Activated CD8-positive, alpha-beta memory T cell treated with anti-CD3 and anti-CD28 coated beads, Interleukin-2, amount 10 ng/mL, durations not matched to agents 7 days and 5 days (primary cell): ENCODE measurements at places on chromosomes 2 and 18. TPM values are rescaled to one million over a fixed set of nuclear protein-coding genes. Genes with fewer than 3 reads are reported as not detected.

TBR1 gene
- not detected for total RNA-seq

SCYGR4 gene
- total RNA-seq: not detected

DNA sequence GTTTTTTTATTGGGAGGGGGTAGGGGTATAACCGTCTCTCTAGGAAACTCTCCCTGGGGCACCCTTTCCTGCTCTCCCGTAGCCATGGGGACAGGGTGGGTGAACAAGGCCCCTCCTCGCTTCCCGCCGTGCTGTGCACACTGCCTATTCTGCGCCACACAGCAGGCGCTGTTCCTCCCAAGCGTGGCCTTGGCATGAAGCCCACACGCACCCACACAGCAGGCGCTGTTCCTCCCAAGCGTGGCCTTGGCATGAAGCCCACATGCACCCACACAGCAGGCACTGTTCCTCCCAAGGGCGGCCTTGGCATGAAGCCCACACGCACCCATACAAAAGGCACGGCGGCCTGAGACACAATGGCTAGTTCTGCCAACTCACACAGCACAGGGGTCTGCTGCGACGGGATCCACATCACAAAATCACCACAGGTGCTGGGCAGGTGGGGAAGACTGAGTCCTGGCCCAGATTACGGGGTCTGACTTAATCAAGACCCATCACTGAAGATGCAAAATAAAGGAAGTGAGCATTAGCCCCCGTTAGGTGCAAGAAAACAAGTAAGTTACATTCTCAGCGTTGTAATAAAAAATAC, 46.6 kb upstream of the TPO start:
- no peak overlapping the region for H3K4me3 ChIP-seq
- H3K36me3 ChIP-seq: no peaks in the 10 kb centered on the region
- H3K27me3 ChIP-seq: no peaks in the 10 kb centered on the region
- DNase-seq: no peak
- H3K27ac ChIP-seq: no peak overlapping the region

DNA sequence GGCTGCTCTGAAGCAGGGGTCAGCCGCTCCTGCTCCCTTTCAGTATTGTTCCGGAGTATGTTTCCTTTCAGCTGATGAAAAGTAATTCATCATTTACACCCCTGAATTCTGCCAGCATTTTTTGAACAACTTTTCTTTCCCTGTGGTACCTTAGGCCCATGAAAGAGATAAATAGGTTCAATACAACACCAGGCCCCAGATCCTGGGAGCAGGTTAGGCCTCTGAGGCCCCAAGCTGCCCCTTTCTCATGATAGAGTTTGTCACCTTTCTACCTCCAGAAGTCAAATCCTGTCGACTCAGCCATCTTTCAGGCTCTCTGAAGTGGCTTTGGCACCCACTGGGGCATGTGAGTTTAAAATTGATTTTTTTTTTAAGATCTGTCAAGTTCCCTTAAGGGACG, 1415.1 kb upstream of the ZEB2 start:
- H3K27me3 ChIP-seq: no peaks in the 10 kb centered on the region
- no peaks in the 10 kb centered on the region for H3K4me1 ChIP-seq
- no peak overlapping the region for H3K4me3 ChIP-seq
- H3K27ac ChIP-seq: no peak overlapping the region
- DNase-seq: no peak

UXS1 gene
- total RNA-seq: 115 TPM

DNA sequence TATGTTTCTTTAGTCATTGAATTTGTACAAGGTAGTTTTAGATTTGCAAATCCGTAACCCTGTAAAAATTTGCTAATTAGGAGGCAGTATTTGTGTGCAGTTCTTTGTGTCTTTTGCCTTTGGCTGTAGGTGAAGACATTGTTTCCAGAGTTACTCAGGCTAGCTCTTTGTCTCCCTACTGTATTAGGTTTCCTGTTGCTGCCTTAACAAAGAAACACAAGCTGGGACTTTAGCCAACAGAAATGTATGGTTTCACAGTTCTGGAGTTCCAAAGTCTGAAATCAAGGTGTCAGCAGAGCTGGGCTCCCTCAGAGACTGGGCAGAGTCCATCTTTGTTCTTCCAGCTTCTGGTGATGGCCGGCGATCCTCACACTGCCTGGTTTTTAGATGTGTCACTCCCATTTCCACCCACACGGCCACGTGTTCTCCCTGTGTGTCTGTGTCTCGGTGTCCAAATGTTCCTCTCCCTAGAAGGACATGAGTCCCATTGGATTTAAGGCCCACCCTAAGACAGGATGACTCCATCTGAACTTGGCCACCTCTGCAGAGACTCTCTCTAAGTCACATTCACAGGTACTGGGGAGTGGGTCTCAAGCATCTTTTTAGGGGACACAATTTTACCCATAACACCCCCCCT, 309.7 kb downstream of the GALR1 start:
- H3K4me1 ChIP-seq: no peaks in the 10 kb centered on the region
- H3K27me3 ChIP-seq: peaks cover 2% of the 10 kb centered on the region
- no peak overlapping the region for H3K27ac ChIP-seq
- no peaks in the 10 kb centered on the region for H3K36me3 ChIP-seq
- DNase-seq: no peak

DNA sequence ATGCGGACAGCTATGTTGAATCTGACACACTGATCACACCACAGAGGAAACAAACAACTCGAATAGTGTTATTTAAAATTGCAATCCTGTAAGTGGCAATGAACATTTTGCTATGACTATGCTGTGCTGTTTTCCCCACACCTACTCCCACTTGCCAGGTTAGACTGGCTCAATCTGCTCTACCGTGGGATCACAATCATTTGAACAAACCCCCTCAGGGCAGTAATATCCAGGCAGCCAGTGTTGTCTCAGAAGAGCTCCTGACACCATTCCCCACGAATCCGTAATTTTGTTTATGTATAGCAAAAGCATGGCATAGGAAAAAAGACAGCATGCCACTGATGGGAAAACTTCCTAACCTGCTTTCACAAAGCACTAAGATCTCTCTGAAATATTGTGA, 284.3 kb downstream of the ERBB4 start:
- H3K27ac ChIP-seq: no peak overlapping the region
- H3K4me1 ChIP-seq: no peaks in the 10 kb centered on the region
- no peaks in the 10 kb centered on the region for H3K27me3 ChIP-seq
- no peaks in the 10 kb centered on the region for H3K36me3 ChIP-seq
- no peak overlapping the region for H3K4me3 ChIP-seq
- no peak for DNase-seq

- no peak overlapping the region for H3K4me3 ChIP-seq
- H3K27me3 ChIP-seq: no peaks in the 10 kb centered on the region
- H3K27ac ChIP-seq: no peak overlapping the region
- H3K4me1 ChIP-seq: peaks cover 9% of the 10 kb centered on the region
- DNase-seq: no peak
Measured at GRCh38 chr2:98805412-98806171, 74.7 kb upstream of the MGAT4A start.

XPO1 gene
- 203 TPM for total RNA-seq

- no peak overlapping the region for H3K4me3 ChIP-seq
- H3K27me3 ChIP-seq: no peaks in the 10 kb centered on the region
- H3K4me1 ChIP-seq: no peaks in the 10 kb centered on the region
- no peak for DNase-seq
- no peaks in the 10 kb centered on the region for H3K36me3 ChIP-seq
Measured at GRCh38 chr2:166499281-166499680, 5.2 kb upstream of the SCN7A start.

GRCh38 chr2:176391148-176391419, 121.8 kb downstream of the MTX2 start:
- no peaks in the 10 kb centered on the region for H3K36me3 ChIP-seq
- H3K27me3 ChIP-seq: peaks cover 37% of the 10 kb centered on the region
- H3K27ac ChIP-seq: no peak overlapping the region
- no peak for DNase-seq
- H3K4me3 ChIP-seq: no peak overlapping the region

- no peak for DNase-seq
- H3K4me1 ChIP-seq: no peaks in the 10 kb centered on the region
- no peaks in the 10 kb centered on the region for H3K36me3 ChIP-seq
- peaks cover 8% of the 10 kb centered on the region for H3K27me3 ChIP-seq
Measured at GRCh38 chr2:235551965-235552364, 58.1 kb downstream of the AGAP1 start.

- no peak overlapping the region for H3K4me3 ChIP-seq
- DNase-seq: no peak
- H3K27me3 ChIP-seq: no peaks in the 10 kb centered on the region
- no peaks in the 10 kb centered on the region for H3K4me1 ChIP-seq
- no peaks in the 10 kb centered on the region for H3K36me3 ChIP-seq
Measured at GRCh38 chr2:226256709-226257376, 542.8 kb downstream of the IRS1 start.

DNA sequence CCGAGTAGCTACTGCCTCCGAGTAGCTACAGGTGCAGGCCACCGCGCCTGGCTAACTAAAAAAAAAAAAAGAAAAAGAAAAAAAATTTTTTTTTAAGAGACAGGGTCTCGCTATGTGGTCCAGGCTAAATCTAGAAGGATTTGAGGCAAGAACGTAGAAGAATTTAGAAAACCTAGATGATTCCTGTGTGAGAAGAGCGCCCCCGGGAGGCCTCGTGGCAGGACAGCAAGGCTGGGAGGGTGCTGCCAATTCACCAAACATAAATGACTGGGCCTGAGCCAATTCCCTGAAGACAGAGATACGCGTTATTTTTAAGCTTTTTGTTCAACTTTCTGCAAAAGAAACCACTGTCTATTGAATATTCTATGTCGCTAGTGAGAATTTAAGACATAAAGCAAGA, 90.1 kb upstream of the TGFA start:
- H3K4me3 ChIP-seq: no peak overlapping the region
- no peaks in the 10 kb centered on the region for H3K27me3 ChIP-seq
- H3K27ac ChIP-seq: no peak overlapping the region

GRCh38 chr2:20488201-20488641, 41.3 kb downstream of the RHOB start:
- H3K4me3 ChIP-seq: no peak overlapping the region
- H3K4me1 ChIP-seq: no peaks in the 10 kb centered on the region
- no peak overlapping the region for H3K27ac ChIP-seq

- no peak overlapping the region for H3K4me3 ChIP-seq
- no peak for DNase-seq
- H3K27ac ChIP-seq: no peak overlapping the region
- H3K36me3 ChIP-seq: no peaks in the 10 kb centered on the region
- no peaks in the 10 kb centered on the region for H3K4me1 ChIP-seq
Measured at GRCh38 chr2:160157861-160158829, 41.9 kb downstream of the ITGB6 start.

- DNase-seq: no peak
- no peak overlapping the region for H3K4me3 ChIP-seq
- H3K4me1 ChIP-seq: no peaks in the 10 kb centered on the region
- H3K27ac ChIP-seq: no peak overlapping the region
Measured at GRCh38 chr2:186533717-186534116, 47.7 kb downstream of the ZC3H15 start.

C1QL2 gene
- not detected for total RNA-seq

DNA sequence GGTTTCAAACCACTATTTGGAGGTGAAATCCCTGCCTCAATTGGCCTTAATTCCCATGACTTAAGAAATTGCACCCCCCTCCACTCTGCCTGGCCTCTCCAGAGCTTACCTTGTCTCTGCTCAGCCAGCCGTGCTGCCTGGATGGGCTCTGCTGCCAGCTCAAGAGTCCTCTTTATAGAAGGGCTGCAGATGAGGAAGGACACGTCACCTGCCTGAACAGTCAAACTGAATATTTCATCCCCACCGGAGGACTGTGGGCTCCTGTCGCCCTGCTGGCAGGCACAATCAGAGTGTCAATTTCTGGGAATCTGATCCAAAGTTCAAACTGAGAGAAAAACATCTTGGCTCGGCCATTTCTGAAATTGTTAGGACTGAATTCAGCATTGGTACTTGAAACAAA, at the start of gene OTOS:
TSS of gene OTOS (minus strand) at position 148 of the 400 bp plus-strand sequence. CDS start 332 bp downstream, outside the sequence.
- H3K4me1 ChIP-seq: peaks cover 6% of the 10 kb centered on the region
- no peak for DNase-seq
- no peak within 1 kb of the TSS for H3K27ac ChIP-seq
- H3K27me3 ChIP-seq: peaks cover 5% of the 10 kb centered on the region
- H3K36me3 ChIP-seq: no peaks in the 10 kb centered on the region

GRCh38 chr2:27356056-27356381, 545 bp downstream of the GTF3C2 start:
- peaks cover 12% of the 10 kb centered on the region for H3K36me3 ChIP-seq
- peaks cover 48% of the 10 kb centered on the region for H3K4me1 ChIP-seq
- H3K27me3 ChIP-seq: no peaks in the 10 kb centered on the region
- H3K27ac ChIP-seq: peak overlapping the region; percentile 99
- peak overlapping the region; percentile 94 for H3K4me3 ChIP-seq

- H3K4me3 ChIP-seq: no peak overlapping the region
- H3K27me3 ChIP-seq: peaks cover 4% of the 10 kb centered on the region
- no peak overlapping the region for H3K27ac ChIP-seq
- DNase-seq: no peak
- no peaks in the 10 kb centered on the region for H3K4me1 ChIP-seq
- no peaks in the 10 kb centered on the region for H3K36me3 ChIP-seq
Measured at GRCh38 chr2:12164689-12165088, 418.3 kb downstream of the LPIN1 start.

DNA sequence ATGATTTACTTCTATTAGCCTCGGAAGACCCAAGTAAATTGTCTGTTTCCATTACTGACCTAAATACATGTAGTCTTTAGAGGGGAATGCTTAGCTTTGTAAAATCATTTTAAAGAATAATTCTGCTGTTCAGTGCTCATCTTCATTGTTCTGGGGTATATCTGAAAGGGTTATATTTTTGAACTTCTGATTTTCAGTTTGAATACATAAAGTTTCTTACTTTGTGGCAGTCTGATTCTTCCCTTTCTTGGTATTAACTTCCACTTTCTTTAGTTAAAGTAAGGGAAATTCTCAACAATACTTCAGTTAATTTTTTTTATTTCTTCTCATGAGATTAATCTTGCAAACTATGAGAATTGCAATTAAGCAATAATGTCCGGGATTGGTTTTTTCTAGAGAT, 148.4 kb downstream of the DOCK10 start:
- DNase-seq: no peak
- H3K27me3 ChIP-seq: no peaks in the 10 kb centered on the region

DNA sequence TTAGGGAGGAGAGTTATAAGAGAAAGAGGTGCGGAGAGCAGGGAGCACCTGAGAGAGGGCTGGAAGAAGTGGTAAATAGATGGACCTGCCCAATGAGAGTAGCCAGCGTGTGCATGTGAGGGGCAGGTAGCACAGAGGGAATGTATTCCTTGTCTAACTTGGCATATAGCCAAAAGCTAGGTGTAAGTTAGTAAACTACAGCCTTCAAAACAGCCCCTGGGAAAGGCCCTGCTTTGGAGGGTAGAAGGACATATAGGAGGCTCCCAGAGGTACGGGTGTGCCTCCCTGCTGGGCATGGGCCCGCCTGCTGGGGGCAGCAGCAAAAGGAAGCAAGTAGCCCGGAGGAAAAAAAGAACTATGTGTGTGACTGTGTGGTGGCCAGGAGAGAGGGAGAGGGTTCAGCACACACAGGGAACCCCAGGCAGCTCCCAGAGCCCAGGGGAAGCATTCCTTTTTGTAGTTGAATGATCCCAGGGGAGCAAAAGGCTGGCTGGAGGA, 48.0 kb downstream of the TCF7L1 start:
- H3K27ac ChIP-seq: no peak overlapping the region
- H3K4me3 ChIP-seq: no peak overlapping the region
- no peak for DNase-seq

VWA3B gene
- not detected for total RNA-seq

GRCh38 chr2:145095641-145096435, 575.9 kb upstream of the ZEB2 start:
- H3K36me3 ChIP-seq: no peaks in the 10 kb centered on the region
- H3K27ac ChIP-seq: no peak overlapping the region
- no peaks in the 10 kb centered on the region for H3K4me1 ChIP-seq
- no peak overlapping the region for H3K4me3 ChIP-seq
- no peak for DNase-seq
